ENCODE measurements at places on chromosomes 4 and X.

- DNase-seq, result no peak
Observed at GRCh38 chr4:141046255-141046654, 87.0 kb downstream of the RNF150 start.

DNA sequence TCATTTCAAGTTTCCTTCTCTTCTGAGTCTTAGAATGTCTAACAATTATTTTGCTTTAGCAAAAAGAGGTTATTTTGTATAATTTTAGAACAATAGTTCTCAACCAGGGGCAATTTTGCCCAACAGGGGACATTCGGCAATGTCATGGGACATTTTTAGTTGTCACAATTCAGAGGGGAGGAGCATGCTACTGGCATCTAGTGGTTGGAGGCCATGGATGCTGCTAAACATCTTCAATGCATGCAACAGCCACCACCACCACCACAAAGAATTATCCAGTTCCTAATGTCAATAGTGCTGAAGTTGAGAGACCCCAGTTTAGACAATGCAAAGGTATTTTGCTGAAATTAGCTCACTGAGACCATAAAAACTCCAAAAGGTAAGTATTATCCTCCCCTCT, 122.5 kb downstream of the ARHGAP6 start:
- no peak for DNase-seq

DNA sequence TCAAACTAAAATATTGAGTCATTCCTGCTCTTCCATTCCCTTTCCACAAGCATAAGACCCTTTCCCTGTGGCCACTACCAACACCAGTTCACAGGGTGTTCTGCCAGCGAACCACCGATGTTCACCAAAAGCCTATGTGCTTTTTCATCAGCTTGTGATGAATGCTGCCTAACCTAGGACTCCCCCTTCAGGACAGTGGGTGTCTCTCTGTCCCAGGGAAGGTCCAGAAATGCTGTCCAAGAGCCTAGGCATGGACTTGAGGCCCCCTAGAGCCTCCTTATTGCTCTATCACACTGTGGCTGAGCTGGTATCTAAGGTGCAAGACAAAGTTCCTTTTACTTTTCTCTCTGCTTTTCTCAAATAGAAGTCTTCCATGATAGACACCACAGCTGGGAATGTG, 1015.6 kb downstream of the PCDH19 start:
- DNase-seq, result no peak

DNA sequence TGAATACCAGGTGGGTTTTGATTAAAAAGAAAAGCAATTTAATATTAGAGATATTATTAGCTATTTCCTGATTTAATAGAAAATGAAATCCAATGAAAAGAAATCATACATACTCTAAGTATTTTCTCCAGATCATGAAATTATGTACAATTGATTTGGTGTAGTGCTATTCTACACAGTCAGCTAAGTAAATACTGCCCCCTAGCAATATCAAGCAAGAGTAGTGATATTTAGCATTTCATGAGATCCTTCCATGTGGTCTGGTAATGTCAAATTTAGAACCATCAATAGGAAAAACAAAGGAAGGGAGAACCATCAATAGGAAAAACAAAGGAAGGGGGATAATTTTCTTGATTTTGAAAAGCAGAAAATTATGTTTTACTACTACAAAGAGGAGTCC, 114.6 kb downstream of the TBCK start:
- DNase-seq, result peak; percentile 28
